ENCODE measurements at places on chromosomes 6 and 20.

GRCh38 chr6:158803733-158804143 is 15.4 kb downstream of the EZR start:
- peak; percentile 41 for DNase-seq

GRCh38 chr6:72650081-72650745 is 28.3 kb downstream of the KCNQ5 start:
- DNase-seq = no peak

DNA sequence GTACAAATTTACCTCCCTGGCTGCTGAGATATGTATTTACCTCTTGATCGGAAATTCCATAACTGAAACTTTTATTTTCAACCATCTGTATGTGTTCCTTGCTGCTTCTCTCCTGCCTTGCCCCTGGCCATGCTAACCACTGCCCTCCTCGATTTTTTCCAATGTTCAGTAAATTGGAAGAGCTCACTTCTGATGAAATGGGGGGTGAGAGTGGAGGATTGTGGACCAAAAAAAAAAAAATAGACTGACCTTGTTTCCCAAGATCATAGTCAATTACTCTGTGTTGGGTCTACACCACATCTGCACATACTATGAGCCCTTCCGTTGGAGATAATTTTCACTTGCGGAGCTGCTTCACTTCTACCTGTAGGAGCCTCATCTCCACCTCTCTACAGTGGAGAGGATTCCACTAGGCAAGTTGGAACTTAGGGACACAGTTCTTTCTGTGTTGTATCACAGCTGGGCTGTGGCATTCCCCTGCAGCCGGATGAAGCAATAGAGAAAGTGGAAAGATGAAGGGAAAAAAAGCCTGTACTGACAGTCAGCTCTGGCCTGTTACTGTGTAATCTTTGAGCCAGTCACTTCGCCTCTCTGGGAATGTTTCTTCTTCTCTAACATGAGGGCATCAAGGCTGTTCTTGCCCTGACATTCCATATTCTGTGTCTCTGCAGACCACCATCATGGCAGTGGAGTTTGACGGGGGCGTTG is 1.6 kb downstream of the PSMB9 start:
- no peak for DNase-seq

GRCh38 chr20:44395461-44396340 is 40.2 kb downstream of the HNF4A start:
- no peak for DNase-seq

GRCh38 chr6:120526576-120526975 is 807.7 kb downstream of the TBC1D32 start:
- no peak for DNase-seq

DNA sequence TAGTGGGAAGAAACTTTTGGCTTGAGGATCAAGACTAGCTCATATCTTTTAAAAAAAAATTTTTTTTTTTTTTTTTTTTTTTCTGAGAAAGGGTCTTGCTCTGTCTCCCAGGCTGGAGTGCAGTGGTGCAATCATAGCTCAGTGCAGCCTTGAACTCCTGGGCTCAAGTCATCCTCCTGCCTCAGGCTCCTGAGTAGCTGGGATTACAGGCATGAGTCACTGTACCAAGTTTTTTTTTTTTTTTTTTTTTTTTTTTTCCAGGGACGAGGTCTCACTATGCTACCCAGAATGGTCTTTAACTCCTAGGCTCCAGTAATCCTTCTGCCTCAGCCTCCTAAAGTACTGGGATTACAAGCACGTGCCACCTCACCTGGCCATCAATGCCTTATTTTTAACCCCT is 27.9 kb downstream of the GCLC start:
- no peak for DNase-seq

DNA sequence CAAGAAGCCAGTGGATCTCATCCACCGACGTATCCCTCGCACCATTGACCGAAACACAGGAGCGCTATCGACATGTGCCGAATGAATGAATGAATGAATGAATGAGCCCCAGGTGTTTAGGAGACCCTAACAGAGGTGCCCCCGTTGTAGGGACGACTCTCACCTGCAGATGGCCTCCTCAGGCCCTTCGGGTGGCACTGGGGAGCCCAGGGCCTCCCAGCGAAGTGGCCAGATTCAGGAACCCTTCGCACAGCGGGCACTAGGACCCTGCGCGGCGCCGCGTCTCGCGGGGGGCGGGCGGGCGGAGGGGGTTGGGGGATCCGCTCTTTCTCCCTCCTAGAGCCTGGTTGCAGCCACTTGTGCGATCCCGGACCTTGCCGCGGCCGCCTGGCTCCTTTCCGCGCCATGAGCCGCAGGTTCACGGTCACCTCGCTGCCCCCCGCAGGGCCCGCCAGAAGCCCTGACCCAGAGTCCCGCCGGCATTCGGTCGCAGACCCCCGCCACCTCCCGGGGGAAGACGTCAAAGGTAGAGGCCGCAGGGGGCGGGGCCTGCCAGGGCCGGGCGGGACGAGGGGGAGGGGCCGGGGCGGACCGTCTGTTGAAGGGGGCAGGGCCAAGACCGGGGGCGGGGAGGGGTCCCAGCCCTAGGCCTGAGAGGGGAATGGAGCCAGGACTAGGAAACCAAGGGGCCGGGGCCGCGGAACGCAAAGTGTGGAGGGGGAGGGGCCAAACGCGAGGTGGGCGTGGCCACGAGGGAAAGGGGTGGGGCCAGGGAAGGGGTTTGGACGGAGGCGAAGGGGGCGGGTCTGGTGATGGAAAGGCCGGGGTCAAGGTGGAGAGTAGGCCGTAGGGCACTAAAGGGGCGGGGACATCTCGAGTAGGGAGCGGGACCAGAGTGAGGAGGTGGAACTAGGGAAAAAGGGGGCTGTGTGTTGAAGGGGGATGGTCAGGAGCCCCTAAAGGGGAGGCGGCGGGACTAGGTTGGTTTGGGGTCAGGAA is 7.4 kb upstream of the SLC12A5 start:
- DNase-seq = no peak

GRCh38 chr6:127717384-127717783 is 140.4 kb downstream of the C6orf58 start:
- DNase-seq = no peak

- no peak for DNase-seq
Observed at GRCh38 chr6:47298475-47298874, 11.2 kb downstream of the TNFRSF21 start.

- no peak for DNase-seq
Observed at GRCh38 chr6:78251931-78252330, 599.1 kb downstream of the MEI4 start.

DNA sequence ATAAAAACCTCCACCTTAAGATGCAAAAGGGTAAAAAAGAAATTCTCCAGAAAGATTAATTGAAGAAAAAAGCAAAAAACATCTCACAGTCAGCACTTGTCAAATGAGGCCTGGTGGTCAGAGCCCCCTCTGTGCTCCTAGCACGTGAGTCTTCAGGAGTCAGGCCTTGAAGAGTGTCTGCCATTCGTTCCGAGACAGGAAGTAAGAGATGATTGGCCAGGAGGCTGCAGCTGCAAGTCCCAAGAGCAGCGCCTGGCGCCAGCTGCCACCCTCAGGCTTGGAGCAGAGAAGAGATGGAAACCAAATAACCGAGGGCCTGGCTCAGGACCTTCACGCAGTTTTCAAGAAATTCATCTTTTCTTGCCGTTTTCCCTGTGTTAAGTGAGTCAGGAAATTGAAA is 65.0 kb downstream of the FAM120B start:
- DNase-seq = no peak

GRCh38 chr6:119147101-119148053 is 68.9 kb upstream of the FAM184A start:
- DNase-seq = peak; percentile 28

DNA sequence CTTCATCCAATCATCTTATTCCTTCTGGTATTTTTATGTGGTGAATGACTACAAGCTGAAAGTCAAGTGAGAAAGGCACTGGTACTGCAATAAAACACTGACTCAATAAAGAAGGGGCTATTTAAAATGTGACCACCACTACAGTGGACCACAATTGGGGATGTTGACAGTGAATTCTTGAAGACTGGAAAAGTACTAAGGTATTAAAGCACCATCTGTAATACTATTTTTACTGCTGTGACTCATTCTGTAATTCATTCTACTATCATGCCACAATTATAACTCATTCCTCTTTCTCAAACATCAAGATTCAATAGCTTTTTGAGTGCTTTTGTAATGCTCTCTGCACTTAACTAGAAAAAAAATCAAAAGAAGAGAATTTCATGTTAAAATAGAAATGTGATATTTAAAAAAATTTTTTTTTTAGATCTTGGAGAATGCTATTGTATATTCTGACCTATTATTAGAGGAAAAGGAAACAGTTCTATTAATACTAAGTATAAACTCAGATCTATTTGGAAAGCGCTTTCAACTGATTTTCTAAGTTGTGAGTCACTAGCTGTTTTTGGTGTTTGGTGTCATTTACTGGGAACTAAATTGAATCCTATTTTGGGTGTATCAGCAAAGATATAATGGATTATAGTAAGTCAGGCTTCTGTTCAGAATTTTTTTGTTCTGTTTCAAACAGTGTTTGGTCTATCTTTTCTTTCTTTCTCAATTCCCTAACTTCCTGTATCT is 104.7 kb upstream of the TMEM170B start:
- no peak for DNase-seq

DNA sequence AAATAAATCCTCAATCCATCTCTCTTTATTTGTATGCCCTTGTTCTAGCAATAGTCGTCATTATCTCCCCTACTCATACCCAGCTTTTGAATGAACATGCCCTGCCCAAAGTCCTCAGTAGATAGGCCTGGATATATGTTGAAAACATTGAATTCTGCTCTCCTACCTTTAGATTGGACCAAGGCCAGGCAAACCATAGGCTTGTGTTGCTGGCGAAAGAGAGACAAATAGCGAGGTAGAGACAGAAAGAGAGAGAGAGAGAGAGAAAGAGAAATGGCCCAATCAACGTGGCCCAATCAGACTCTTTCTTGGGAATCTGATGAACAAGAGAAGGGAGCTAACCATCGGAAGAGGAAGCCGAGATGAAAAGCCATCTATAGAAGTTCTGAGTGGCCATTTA is 45.2 kb downstream of the NEDD9 start:
- no peak for DNase-seq

DNA sequence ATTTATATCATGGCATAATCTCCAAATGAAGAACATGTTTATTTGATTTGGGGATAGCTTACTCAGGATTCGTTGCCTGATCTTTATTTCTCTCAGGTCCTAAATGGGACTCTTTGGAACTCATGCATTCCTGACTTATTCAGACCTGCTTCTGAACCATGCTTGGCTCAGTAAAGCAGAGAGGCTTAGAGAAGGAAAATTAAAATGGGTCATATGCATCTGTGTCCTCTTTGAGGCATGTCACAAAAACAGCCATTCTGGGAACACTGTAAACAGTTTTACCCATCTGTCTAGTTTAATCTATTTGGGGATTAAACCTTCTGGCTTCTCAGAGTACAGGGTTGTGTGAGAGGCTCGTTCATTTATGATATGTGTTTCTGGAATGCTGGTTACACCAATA is 1017.3 kb downstream of the KIF16B start:
- DNase-seq = no peak

DNA sequence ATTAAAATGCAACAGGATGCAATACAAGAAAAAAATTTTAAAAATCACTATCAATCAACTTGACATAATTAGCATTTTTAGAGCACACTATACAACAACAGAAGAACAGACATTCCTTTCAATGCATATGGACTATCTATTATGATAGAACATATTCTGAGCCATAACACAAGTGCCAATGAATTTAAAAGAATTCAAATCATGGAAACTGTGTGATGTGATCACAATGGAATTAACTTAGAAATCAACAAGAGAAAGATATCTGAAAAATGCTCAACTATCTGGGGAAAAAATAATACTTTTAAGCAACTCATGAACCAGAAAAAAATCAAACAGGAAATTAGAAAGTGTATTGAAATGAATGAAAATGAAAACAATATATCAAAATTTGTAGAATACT is 106.3 kb downstream of the ADTRP start:
- no peak for DNase-seq

DNA sequence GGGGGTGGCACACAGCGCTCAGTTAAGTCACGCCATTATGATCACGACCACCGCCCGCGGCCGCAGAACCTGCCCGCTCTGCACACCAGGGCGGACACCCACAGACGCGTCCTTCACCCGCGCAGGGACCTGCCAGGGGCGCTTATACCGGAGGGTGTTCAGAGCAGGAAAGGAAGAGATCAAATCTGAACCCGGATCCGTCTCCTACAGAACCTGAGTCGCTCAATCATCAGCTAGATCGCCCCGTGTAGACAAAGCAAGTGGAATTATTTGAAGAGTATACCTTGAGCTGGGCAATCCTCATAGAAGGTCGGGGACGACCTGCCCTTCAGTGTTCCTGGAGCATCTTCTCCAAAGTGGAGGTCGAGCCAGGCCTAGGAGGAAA is 14.4 kb upstream of the ZNF217 start:
- no peak for DNase-seq

DNA sequence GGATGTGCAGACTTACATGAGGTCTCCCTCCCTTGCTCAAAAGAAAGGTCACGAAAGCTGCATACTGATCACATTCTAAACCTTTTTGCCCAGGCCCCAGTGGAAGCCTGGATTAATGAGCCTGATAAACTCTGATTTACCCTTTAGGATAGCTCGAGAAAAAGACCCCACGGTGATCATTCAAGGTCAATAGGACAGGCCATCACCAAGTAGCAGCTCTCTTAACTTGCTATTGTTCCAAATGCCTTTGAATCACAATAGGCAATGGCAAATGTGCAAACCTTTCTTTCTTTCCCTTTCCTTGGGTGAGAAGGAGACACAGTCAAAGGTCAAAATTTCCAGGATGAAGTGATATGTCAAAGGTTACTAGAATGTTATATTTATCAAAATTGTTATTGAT is 327.3 kb downstream of the HDGFL1 start:
- DNase-seq = no peak

- DNase-seq = peak; percentile 41
Observed at GRCh38 chr20:50992733-50993457, 30.0 kb downstream of the KCNG1 start.

DNA sequence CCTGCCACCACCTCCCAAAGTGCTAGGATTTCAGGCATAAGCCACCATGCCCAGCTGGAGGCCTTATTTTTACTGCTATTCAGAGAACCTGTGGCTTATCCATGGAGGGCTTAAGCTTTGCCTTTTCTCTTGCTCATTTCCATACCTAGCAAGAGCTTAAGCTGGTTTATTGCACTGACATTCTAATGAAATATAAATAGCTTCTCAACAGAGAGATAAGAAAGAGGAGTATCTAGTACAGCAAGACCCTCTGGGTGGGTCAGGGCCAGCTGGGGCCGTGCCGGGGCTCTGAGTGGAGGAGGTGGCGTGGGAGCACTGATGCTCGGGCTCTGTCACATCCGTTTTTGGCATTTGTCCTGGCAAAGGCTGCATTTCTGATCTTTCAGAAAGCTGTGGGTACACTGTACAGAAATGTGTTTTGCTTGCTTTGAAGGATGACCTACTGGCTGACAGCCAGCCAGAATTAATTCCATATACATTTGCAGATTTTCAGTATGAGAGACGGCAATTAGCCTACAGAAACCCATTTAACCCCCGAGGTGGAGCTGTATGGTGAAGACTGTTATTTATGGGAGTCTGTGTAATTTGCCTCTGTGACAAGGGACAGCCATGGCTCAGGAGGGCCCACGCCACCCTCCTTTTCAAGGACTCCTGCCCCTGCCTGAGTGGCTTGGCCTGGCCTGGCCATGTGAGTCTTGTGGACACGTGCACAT is 181.6 kb upstream of the AKAP12 start:
- no peak for DNase-seq
